ENCODE measurements at places on chromosomes 7 and 10. TPM values are rescaled to one million over a fixed set of nuclear protein-coding genes. Genes with fewer than 3 reads are reported as not detected.

Gene PLXNA4
- total RNA-seq, result 0.58 TPM

Gene FZD8
- total RNA-seq, result 3.4 TPM

Gene CYP2E1
- not detected for total RNA-seq

- H3K27me3 ChIP-seq, result no peaks in the 10 kb centered on the region
- no peak overlapping the region for H3K27ac ChIP-seq
- H3K36me3 ChIP-seq, result no peaks in the 10 kb centered on the region
- H3K4me1 ChIP-seq, result no peaks in the 10 kb centered on the region
Measured at GRCh38 chr7:19491371-19491770, 217.5 kb downstream of the POLR1F start.

GRCh38 chr10:103708627-103709288, 146.6 kb downstream of the SH3PXD2A start:
- H3K36me3 ChIP-seq, result no peaks in the 10 kb centered on the region
- no peaks in the 10 kb centered on the region for H3K27me3 ChIP-seq
- H3K27ac ChIP-seq, result no peak overlapping the region

- H3K27me3 ChIP-seq, result no peaks in the 10 kb centered on the region
- H3K4me3 ChIP-seq, result no peak overlapping the region
- H3K27ac ChIP-seq, result no peak overlapping the region
- no peak for DNase-seq
- no peaks in the 10 kb centered on the region for H3K36me3 ChIP-seq
Measured at GRCh38 chr7:111137296-111138192, 46.6 kb downstream of the LRRN3 start.

Gene COL13A1
- total RNA-seq, result not detected

- no peaks in the 10 kb centered on the region for H3K4me1 ChIP-seq
- DNase-seq, result no peak
- H3K27me3 ChIP-seq, result no peaks in the 10 kb centered on the region
- H3K4me3 ChIP-seq, result no peak overlapping the region
- H3K36me3 ChIP-seq, result no peaks in the 10 kb centered on the region
- H3K27ac ChIP-seq, result no peak overlapping the region
Measured at GRCh38 chr7:121109145-121109544, 120.6 kb downstream of the CPED1 start.

- peaks cover 23% of the 10 kb centered on the region for H3K4me1 ChIP-seq
- H3K4me3 ChIP-seq, result no peak overlapping the region
- no peaks in the 10 kb centered on the region for H3K36me3 ChIP-seq
- DNase-seq, result no peak
- H3K27me3 ChIP-seq, result no peaks in the 10 kb centered on the region
Measured at GRCh38 chr7:117896339-117896738, 23.1 kb upstream of the CTTNBP2 start.

Gene HOGA1
- 0.67 TPM for total RNA-seq

Gene PNLIP
- not detected for total RNA-seq

Gene GTF2IRD1
- 54.6 TPM for total RNA-seq

Gene CLCN1
- 1.9 TPM for total RNA-seq

GRCh38 chr10:107540981-107541380, 376.5 kb upstream of the SORCS1 start:
- no peaks in the 10 kb centered on the region for H3K27me3 ChIP-seq
- H3K27ac ChIP-seq, result no peak overlapping the region
- no peak overlapping the region for H3K4me3 ChIP-seq
- H3K36me3 ChIP-seq, result no peaks in the 10 kb centered on the region
- no peak for DNase-seq

Gene FLNC
- 108 TPM for total RNA-seq

Gene GJC3
- total RNA-seq, result not detected

Gene RHOBTB1
- total RNA-seq, result 19.9 TPM

GRCh38 chr7:12328888-12329770, 74.5 kb downstream of the VWDE start:
- no peaks in the 10 kb centered on the region for H3K27me3 ChIP-seq
- no peak overlapping the region for H3K27ac ChIP-seq
- H3K4me1 ChIP-seq, result no peaks in the 10 kb centered on the region
- no peak for DNase-seq

DNA sequence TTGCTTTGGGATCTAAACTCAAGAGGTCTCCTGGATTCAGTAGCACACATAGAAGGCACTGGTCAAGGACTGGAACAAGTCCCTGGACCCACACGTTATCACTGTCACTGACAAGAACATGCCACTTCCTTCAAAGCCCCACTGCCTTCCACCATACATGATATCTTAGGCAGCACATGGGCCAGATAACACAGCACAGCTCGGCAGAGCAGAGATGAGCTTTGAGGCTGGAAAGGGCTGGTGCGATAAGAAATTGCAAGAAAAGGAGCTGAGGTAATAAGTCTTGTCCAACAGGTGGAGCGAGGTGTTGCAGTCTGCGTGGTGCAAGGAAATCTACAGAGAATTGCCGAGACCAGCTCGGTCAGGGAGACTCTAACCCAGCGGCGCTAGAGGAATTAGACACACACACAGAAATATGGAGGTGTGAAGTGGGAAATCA, 139.8 kb upstream of the CDK13 start:
- peak; percentile 36 for DNase-seq
- no peaks in the 10 kb centered on the region for H3K27me3 ChIP-seq
- H3K4me1 ChIP-seq, result no peaks in the 10 kb centered on the region
- H3K27ac ChIP-seq, result no peak overlapping the region

Gene LRRC61
- 35.8 TPM for total RNA-seq

DNA sequence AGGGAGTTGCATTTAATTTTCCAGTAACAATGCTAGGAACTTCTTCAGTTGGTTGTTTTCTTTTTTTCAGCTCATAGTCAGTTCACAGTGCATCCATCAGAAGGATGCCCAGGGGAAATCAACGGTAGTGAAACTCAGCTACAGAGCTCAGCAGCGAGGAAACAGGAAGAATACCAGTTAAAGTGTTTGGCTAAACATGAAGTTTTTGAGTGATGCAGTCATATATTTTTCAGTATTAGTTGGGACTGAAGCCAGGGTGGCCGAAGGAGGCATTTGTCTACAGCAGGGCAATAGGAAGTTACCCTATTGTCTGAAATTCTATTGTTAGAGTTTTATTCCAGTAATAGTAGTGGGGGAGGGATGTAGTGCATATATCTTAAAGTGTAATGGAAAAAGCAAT, 45.3 kb upstream of the MALRD1 start:
- no peaks in the 10 kb centered on the region for H3K36me3 ChIP-seq
- no peaks in the 10 kb centered on the region for H3K27me3 ChIP-seq
- H3K4me3 ChIP-seq, result no peak overlapping the region
- DNase-seq, result no peak

Gene MRLN
- total RNA-seq, result 0.98 TPM

GRCh38 chr7:26928703-26929347, 64.4 kb upstream of the SKAP2 start:
- no peaks in the 10 kb centered on the region for H3K36me3 ChIP-seq
- no peaks in the 10 kb centered on the region for H3K27me3 ChIP-seq
- H3K4me1 ChIP-seq, result peaks cover 5% of the 10 kb centered on the region
- no peak overlapping the region for H3K27ac ChIP-seq
- no peak for DNase-seq

DNA sequence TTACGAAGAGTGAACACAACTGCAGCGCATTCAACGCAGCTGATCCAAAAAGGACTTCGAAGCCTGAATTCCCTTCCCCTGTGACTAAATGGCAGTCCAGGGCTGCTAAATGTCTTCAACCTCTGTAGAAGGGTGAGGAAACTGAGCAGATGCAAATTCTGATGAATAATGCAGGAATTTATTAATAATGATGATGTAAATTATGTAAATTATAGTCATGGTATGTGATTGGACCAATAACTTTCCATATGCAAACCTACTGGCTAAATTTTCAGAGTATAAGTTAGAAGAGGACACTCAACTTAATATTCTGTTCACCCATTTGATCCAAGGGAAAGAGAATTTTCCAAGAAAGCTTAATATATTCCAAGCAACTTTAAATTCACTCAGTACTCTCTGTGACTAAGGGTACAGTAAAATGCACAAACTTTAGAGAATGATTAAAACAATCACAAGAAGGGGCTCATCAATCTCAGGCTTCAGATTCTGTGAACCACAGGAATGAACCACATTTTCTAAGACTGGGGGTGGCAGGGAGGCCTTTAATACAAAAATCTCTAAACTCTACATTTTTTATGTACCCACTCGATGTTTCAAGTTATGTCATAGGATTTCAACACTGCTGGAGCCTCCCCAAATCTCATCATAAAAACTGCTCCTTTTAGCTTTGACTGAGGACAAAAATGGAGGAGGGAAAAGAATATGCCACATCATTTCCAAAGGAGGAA, 3.5 kb downstream of the FGFR2 start:
- H3K4me3 ChIP-seq, result no peak overlapping the region
- no peaks in the 10 kb centered on the region for H3K27me3 ChIP-seq
- no peak for DNase-seq
- H3K36me3 ChIP-seq, result peaks cover 6% of the 10 kb centered on the region
- H3K4me1 ChIP-seq, result peaks cover 36% of the 10 kb centered on the region
- no peak overlapping the region for H3K27ac ChIP-seq

DNA sequence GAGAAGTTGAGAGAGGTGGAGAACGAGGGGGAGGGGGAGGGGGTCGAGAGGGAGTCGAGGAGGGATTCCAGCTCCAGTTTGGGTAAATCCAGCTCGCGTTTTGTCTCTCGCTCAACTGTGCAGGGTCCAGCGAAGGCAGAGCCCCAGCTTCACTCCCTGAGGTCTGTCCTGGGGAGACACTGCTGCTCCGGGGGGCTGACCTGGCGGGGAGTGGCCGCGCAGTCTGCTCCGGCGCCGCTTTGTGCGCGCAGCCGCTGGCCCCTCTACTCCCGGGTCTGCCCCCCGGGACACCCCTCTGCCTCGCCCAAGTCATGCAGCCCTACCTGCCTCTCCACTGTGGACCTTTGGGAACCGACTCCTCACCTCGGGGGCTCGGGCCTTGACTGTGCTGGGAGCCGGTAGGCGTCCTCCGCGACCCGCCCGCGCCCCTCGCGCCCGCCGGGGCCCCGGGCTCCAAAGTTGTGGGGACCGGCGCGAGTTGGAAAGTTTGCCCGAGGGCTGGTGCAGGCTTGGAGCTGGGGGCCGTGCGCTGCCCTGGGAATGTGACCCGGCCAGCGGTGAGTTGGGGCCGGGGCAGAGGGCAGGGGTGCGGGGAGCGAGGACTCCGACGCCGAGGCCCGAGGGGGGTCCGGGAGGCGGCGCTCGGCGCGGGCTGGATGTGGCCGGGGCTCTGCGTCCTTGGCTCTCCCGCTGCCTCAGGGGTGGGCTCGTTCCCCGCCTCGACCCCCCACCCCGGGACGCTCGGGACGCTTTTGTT, at the start of gene TET1:
TSS of gene TET1 (plus strand) at position 152 of the 757 bp plus-strand sequence. CDS start 12,002 bp downstream, outside the sequence.
- H3K4me1 ChIP-seq, result peaks cover 10% of the 10 kb centered on the region
- DNase-seq, result peak; percentile 88
- no peaks in the 10 kb centered on the region for H3K36me3 ChIP-seq
- H3K4me3 ChIP-seq, result peak within 1 kb of the TSS; percentile 93

Gene LARP4B
- total RNA-seq, result 230 TPM

Gene SLC16A12
- total RNA-seq, result not detected

Gene GPR15LG
- total RNA-seq, result not detected

DNA sequence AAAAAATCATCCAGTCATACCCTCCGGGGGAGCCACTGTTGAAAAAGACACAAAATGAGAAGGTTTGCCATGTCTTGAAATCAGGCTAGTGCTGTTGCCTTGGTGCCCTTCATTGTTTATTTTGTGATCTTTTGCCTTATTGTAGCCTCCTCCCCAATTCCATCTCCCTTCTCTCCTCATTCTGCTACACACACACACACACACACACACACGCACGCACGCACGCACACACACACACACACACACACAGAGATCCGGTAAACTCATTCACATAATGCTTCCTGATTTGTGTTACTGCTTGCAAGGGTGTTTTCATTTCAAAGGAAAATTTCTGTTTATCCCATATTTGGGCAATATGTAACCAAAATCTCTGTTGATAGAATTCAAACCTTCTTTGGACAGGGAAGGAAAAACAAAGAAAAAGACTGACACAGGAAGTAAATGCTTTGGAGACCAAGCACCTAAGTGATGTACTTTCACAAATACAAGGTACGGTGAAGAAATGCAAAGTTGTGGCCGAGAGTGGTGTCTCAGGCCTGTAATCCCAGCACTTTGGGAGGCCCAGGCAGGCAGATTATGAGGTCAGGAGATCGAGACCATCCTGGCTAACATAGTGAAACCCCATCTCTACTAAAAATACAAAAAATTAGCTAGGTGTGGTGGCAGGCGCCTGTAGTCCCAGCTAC, 141.1 kb upstream of the CDK13 start:
- no peaks in the 10 kb centered on the region for H3K27me3 ChIP-seq
- H3K36me3 ChIP-seq, result no peaks in the 10 kb centered on the region
- H3K4me1 ChIP-seq, result no peaks in the 10 kb centered on the region
- no peak for DNase-seq

GRCh38 chr7:54841772-54842697, 83.0 kb upstream of the SEC61G start:
- H3K27me3 ChIP-seq, result no peaks in the 10 kb centered on the region
- DNase-seq, result peak; percentile 62
- H3K27ac ChIP-seq, result no peak overlapping the region
- no peaks in the 10 kb centered on the region for H3K4me1 ChIP-seq
- no peaks in the 10 kb centered on the region for H3K36me3 ChIP-seq
- H3K4me3 ChIP-seq, result no peak overlapping the region

Gene GIMAP5
- total RNA-seq, result not detected

DNA sequence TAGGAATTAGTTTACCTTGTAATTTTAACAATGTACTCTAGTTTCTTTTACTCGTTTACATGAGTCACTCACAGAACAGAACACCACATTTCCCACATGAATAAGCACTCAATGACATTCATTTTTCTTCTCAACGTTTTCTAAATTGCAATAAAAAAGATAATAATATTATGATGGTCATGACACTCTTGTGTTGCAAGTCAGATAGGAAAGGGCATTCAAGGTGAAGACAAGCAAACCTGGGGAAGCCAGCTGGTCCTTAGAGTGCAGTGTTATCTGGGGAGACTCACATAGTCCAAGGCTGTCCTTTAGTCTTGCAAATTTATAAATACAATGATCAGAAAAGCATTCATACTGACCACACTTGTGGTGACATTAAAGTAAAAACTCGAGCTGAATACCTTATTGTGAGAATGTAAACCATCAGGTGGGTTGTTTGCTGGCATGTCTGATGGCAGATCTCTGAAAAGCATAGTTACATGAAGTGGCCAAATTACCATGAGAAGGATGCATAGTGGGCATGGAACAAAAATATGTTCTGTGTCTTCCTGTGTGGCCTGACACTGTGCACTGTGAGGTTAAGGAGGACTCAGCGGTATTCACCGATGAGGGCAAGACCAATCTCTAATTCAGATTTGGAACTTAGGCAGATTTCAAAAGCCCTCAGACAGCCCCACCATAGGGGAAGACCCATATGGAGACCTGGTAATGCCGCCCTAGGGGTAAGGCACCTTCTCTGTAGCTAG, 158.9 kb upstream of the ASAH2 start:
- H3K27me3 ChIP-seq, result no peaks in the 10 kb centered on the region
- H3K4me1 ChIP-seq, result peaks cover 16% of the 10 kb centered on the region
- no peaks in the 10 kb centered on the region for H3K36me3 ChIP-seq

DNA sequence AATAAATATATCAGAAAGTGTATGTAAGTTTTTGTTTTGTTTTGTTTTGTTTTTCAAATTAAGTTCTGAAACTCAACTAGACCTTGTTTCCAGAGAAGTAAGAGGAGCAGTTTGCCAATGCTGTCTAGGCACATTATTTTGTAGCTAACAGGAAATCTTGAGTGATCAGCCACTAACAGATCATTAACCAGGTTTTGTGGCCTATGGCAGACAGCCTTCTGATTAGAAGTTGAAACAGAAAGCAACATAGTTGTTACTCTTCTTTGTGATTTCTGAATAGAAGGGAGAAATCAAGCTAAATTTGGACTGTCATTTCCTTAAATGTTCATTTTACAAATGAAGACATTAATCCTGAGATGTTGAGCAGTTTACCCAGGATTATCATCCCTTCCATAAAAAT, 142.6 kb downstream of the PLXDC2 start:
- H3K4me1 ChIP-seq, result no peaks in the 10 kb centered on the region
- DNase-seq, result no peak
- no peak overlapping the region for H3K4me3 ChIP-seq
- H3K36me3 ChIP-seq, result no peaks in the 10 kb centered on the region
- no peak overlapping the region for H3K27ac ChIP-seq
- H3K27me3 ChIP-seq, result no peaks in the 10 kb centered on the region

Measured in Caco-2 (cell line).